ENCODE measurements at places on chromosomes 2 and 18. TPM values are rescaled to one million over a fixed set of nuclear protein-coding genes. Genes with fewer than 3 reads are reported as not detected.

DNA sequence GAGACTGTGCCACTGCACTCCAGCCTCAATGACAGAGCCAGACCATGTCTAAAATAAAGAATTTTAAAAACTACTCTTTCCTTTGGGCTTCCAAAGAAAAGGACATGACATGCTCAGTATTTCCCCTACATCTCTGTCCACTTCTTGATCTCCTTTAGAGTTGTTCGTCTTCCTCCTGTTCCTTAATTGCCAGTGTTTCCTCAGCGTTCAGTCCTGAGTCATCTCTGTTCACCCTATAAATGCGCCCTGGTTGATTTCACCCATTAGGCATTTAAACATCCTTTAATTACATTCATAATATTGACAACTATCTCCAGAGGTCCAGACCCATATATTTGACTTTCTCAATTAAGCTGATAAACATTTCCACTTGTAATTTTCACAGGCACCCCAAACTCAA, 64.0 kb downstream of the AAK1 start:
- no peak for DNase-seq

Gene MRPL33
- 94.6 TPM for total RNA-seq

Gene TUBA4B
- not detected for total RNA-seq

GRCh38 chr2:174924061-174924693, 81.0 kb downstream of the CHN1 start:
- no peak for DNase-seq

Gene ANKRD12
- 108 TPM for total RNA-seq

- no peak for DNase-seq
These were observed 19.6 kb downstream of the DSC1 start for GRCh38 chr18:31143025-31143424.

- DNase-seq, result no peak
These were observed 454.3 kb upstream of the MEX3C start for GRCh38 chr18:51651761-51652160.

DNA sequence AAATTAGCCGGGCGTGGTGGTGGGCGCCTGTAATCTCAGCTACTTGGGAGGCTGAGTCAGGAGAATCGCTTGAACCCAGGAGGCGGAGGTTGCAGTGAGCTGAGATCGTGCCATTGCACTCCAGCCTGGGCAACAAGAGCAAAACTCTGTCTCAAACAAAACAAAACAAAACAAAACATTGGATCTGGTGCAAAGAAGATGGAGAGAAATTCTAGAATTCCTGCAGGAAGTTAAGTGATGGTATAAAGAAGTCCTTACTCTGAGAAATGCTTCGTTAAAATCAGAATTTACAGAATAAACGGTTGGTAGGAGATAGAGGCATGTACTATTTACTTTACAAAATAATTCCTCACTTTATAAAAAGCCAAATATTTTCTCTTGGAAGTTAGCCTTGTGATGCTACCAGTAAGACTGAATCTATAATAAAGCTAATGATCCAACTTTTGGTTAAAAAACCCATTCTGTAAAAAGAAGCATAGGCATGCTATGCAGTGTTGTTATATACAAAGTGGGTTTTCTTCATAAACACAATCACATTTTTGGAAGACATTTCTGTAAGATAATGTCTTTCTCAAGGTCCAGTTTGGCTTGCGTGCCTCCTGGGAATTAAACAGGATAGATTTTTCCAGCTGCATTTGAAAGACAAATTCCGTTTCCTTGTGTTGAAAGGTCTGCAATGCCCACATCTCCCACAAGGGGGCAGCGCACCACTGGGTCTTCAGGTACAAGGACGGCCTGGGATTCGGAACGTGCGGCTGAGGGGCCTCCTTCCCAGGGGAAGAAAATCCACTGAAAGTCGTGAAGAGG, 35.6 kb upstream of the PNO1 start:
- DNase-seq, result peak; percentile 93

- no peak for DNase-seq
These were observed 279.3 kb downstream of the TMX3 start for GRCh38 chr18:68435581-68435980.

DNA sequence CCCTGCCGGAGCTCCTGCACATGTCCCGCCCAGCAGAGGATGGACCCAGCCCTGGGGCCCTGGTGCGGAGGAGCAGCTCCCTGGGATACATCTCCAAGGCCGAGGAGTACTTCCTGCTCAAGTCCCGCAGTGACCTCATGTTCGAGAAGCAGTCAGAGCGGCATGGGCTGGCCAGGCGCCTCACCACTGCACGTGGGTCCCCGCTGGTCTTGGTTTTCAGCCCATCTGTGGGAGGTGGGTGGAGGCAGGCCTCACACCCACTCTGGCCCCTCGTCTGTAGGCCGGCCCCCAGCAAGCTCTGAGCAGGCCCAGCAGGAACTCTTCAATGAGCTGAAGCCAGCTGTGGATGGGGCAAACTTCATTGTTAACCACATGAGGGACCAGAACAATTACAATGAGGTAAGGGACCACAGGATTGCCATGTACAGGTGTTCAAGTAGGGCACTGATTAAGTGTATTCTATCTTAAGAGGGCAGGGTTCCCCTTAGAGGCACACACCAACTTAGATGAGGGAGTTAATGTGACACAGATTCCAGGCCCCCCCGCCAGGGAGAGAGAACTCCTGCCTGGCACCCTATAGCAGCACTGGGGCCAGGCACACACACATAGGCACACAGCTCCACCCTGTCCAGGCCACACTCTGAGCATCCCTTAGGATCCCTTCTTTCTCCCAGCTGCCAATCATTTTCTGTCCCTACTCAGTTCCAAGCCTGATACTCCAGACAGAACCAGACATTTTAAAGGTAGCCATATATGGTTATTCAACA, 5.4 kb upstream of the CHRNG start:
- peak; percentile 69 for DNase-seq

DNA sequence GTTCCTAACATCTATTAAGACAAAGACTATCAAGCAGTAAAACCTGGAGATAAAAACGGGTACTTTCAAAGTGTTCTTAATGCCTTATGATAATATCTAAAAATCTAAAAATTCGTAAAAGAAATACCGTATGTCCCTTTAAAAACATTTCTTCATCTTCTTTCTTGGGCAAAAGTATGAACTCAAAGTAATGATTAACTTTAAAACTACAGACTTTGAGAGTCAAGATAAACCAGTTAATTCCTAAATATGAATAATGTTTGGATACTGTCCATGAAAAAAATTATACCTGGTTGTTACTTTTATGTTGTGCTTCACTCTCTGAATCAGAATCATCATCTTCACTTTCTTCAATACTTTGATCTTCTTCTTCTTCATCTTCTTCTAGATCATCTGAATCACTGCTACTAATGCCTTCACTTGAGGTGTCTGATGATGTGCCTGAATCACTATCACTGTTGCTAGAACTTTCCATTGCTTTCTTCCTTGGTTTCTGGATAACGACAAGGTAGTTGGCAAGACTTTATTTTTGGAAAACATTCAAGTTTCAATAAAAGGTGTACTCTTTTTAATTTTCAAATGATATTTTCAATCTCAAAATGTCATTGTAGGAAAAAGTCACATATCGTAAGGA, 152.3 kb upstream of the WDSUB1 start:
- DNase-seq, result no peak

- no peak for DNase-seq
These were observed 221.8 kb downstream of the ANAPC1 start for GRCh38 chr2:111662039-111662770.

Gene LAMA1
- total RNA-seq, result 0.60 TPM

Gene NFATC1
- total RNA-seq, result 38.6 TPM

Gene SFTPB
- total RNA-seq, result not detected

DNA sequence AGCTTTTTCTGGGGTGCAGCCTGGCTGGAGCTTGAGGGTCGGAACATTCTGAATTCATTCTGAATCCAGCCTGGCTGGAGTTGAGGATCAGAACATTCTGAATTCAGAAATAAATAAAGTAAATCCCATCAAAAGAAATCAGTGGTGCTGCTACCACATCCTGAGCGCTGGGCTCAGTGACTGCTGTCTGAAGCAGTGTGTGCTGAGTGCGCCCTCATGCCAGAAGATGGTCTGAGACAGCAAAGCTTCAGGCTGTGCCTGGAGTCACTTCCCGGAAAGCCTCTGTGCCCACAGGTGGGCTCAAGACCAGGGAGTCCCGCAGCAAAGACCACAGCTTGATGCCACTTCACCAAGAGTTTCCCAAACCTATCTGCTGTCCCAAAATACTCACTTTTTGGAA, 187.9 kb downstream of the VAPA start:
- DNase-seq, result no peak

- DNase-seq, result no peak
These were observed 151.1 kb downstream of the SMAD2 start for GRCh38 chr18:47779381-47779780.

Gene APCDD1
- 4.4 TPM for total RNA-seq

Gene FRZB
- total RNA-seq, result 48.4 TPM

DNA sequence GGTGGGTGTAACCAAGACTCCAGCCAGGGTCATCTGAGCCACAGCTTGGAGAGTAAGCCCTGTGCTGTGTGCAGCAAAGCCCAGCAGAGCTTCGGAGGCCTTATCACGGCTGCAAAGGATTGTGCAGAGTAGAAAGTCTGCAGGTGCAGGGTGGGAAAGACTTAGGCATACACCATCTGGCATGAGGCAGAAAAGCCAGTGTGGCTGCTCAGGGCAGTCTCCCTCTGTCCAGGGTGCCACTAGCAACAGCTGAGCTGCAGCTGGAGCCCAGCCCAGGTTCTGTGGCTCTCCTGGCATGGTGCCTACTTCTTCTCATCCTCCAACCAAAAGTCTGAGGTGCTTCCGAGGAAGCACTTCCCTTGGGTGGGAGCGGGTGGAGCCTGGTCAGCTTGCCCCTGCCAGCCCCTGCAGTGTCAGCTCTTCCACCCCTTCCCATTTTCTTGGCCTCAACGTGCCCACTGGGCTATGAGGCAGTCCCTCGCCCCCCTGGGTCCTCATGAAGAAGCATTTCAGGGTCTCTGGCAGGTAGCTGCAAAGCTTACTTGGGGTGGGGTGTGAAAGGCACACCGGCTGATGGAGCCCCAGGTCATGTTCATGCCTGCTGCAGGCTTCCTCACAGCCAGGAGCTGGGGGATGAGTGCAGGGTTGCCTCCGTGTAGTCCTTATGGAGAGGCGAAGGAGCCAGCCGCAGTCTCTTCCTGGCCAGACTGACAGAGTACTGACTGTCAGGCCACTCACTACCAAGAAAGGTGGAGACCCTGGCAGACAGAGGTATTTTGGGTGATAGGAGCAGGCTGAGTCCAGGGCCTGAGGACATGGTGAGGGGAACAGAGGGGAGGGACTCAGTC, 4.8 kb downstream of the AMER3 start:
- no peak for DNase-seq

Gene GPR45
- not detected for total RNA-seq

Gene UGT1A3
- not detected for total RNA-seq

DNA sequence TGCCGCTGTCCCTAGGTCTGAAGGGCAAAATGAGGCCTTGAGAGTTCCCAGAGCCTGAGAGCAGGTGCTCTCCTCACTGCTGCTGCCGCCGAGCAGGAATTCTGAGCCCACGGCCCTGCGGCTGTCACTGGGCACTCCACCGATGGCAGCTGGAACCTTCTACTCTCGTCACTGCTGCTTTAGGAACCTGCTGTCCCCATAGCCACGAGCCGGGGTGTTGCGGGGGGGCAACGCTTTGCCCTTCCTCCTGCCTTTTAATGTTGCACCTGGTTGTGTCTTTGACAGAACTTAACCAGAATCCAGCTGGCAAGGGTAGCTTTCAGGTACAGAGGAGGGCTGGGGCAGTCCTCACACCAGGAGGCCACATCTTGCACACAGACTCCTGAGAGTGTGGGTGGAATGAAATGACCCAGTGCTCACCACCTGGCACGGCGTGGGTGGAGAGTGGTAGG, 32.3 kb downstream of the NCK2 start:
- no peak for DNase-seq

Gene DNAH7
- total RNA-seq, result 0.32 TPM

GRCh38 chr2:37427241-37427640, 82.8 kb downstream of the QPCT start:
- DNase-seq, result no peak

Gene HOXD13
- not detected for total RNA-seq

Gene DPP10
- not detected for total RNA-seq

- no peak for DNase-seq
These were observed 38.6 kb downstream of the MARCO start for GRCh38 chr2:118980573-118980972.

Gene CACNB4
- total RNA-seq, result 1.6 TPM

Gene CDK15
- not detected for total RNA-seq

Gene PIEZO2
- total RNA-seq, result 4.6 TPM

Gene PTH2R
- 0.92 TPM for total RNA-seq
